Breast epithelium (tissue), 4 donors: ENCODE measurements at places on chromosomes 5 and 9.

- H3K4me3 ChIP-seq, result no peak overlapping the region
- no peaks in the 10 kb centered on the region for H3K36me3 ChIP-seq
- no peaks in the 10 kb centered on the region for H3K4me1 ChIP-seq
- DNase-seq, result no peak
- no peak overlapping the region for H3K27ac ChIP-seq
Observed at GRCh38 chr5:136137497-136138220, 5.0 kb downstream of the SMAD5 start.

DNA sequence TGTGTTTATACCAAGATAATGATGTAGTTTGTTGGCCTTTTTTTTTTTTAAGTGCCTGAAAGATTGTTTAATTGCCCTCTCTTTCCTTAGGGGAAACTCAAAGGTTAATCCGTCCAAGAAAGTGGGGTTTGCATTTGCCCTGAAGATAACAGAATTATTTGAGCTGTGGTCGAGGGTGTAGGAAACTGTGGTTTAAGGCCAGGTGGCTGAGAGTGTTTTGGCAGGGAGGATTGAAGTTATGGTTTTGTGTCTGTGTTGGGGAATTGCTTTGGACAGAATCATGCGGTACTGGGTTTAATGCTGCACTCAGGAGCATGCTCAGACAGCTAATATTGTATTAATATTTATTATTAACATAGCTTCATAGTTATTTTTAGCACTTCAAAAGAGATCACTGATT is 509.8 kb downstream of the EBF1 start:
- no peak for DNase-seq
- H3K4me1 ChIP-seq, result no peaks in the 10 kb centered on the region
- H3K27me3 ChIP-seq, result no peaks in the 10 kb centered on the region
- H3K36me3 ChIP-seq, result no peaks in the 10 kb centered on the region

DNA sequence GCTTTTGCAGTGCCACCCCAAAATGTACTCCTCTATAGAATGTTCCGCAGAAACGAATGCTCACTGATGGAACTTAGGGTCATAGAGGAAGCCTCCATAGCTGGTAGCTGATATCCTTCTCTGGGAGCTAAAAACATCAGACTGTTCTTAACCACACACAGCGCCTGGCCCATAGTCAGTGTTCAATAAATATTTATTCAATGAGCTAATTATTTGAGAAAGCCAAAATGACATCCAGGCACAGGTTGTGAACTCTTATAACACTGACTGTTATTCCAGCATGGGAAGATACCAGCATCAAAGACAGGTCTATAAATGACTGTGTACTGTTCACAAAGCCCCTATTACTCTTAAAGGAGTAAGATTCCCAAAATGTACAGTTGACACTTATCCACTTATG is 12.9 kb downstream of the GDF9 start:
- no peaks in the 10 kb centered on the region for H3K36me3 ChIP-seq
- DNase-seq, result no peak
- no peaks in the 10 kb centered on the region for H3K27me3 ChIP-seq

DNA sequence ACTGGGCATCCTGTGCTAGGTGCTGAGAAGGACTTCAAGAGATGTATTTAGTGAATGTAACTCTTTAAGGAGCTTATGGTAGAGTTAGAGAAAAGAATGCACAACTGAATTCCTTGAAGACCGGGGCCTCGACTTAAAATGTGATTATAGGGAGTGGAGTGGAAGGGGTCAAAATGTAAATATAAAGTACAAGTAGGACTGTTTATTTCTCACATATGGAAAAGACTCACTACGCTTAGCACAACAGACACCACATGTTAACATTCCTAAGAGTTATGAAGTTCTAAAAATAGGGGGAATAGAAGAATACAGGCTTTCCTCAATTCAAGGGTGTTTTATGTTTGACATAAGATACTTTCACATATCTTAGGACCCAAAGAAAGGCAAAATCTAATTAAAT is 117.8 kb upstream of the OSMR start:
- no peak overlapping the region for H3K4me3 ChIP-seq
- no peaks in the 10 kb centered on the region for H3K36me3 ChIP-seq
- no peaks in the 10 kb centered on the region for H3K4me1 ChIP-seq
- no peaks in the 10 kb centered on the region for H3K27me3 ChIP-seq

- H3K36me3 ChIP-seq, result no peaks in the 10 kb centered on the region
- no peak for DNase-seq
- no peaks in the 10 kb centered on the region for H3K4me1 ChIP-seq
- H3K27ac ChIP-seq, result no peak overlapping the region
Observed at GRCh38 chr5:5589857-5590256, 167.4 kb downstream of the ICE1 start.

DNA sequence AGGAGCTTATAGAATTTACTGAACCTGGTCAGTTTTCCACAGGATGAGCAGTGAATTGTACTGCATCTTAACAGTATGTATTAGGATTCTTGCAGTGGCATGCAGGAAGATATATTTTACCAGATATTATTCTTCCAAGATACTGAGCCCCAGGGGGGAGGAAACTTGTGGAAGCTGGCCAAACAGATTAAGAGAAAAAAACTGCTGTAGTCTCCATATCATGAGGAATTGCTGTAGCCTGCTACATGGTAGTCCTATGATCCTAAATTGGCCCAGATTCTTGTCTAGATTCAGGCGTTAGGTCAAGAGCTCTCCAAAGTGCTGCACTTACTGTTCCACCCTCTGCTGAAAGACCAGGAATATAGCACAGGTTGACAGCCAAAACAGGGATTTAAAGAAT is 275.5 kb upstream of the TAS2R1 start:
- no peak overlapping the region for H3K27ac ChIP-seq
- no peaks in the 10 kb centered on the region for H3K36me3 ChIP-seq
- no peak overlapping the region for H3K4me3 ChIP-seq
- no peak for DNase-seq

GRCh38 chr5:14868771-14869170 is 2.8 kb downstream of the ANKH start:
- H3K36me3 ChIP-seq, result no peaks in the 10 kb centered on the region
- H3K27me3 ChIP-seq, result no peaks in the 10 kb centered on the region
- H3K4me3 ChIP-seq, result no peak overlapping the region
- no peak overlapping the region for H3K27ac ChIP-seq
- DNase-seq, result no peak
- H3K4me1 ChIP-seq, result no peaks in the 10 kb centered on the region

DNA sequence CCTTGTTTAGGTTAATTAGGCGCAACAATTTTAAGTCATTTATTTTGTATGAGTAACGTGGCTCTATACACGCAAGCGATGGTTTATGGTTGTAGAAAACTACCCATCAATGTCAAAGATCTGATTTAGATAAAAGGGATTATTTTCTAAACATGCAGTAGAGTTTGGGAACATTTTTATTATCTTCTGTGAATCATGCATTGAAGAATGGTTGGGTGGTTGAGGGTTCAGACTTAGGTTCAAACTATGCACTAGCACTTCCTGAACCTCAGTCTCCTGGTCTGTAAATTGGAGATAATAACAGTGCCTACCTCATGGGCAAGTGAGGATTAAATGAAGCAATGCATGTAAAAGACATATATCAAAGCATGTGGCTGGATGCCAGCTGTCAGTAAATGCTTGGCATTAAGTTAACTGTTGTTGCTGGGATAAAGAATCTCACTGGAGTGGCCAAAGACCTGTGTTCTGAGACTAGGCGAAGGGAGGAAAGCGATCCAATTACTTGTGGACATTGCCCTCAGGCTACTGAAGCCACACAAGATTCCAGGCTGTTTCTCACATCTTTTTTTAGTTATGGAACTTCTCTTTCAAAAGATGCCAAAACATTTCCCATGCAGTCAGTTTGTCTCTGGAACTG is 1.1 kb upstream of the OTULINL start:
- H3K36me3 ChIP-seq, result no peaks in the 10 kb centered on the region
- no peak for DNase-seq
- H3K27ac ChIP-seq, result no peak overlapping the region
- peak overlapping the region; percentile 70 for H3K4me3 ChIP-seq
- H3K27me3 ChIP-seq, result no peaks in the 10 kb centered on the region
- H3K4me1 ChIP-seq, result no peaks in the 10 kb centered on the region

DNA sequence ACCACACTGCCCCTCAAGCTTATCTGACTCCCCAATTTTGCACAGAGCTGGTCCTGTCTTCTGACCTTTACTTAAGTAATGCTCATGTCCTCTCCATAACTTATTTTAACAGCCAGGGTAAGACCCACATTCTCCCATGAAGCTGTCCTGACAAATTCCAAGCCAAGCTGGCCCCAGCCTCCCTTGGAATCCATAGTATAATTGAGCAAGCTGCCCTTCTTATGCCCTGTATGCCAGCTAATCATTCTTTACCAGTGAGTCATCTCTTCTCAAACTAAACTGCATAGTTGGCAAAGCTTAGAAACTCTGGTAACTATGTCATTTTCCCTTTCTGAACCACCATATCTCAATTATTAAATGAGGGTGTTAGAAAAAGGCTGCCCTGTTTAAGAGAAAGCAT is 92.4 kb downstream of the NFIB start:
- DNase-seq, result no peak
- no peaks in the 10 kb centered on the region for H3K27me3 ChIP-seq
- H3K36me3 ChIP-seq, result no peaks in the 10 kb centered on the region
- H3K4me1 ChIP-seq, result no peaks in the 10 kb centered on the region
- peak overlapping the region; percentile 80 for H3K27ac ChIP-seq

- no peaks in the 10 kb centered on the region for H3K27me3 ChIP-seq
- DNase-seq, result no peak
- H3K4me3 ChIP-seq, result no peak overlapping the region
Observed at GRCh38 chr5:154493274-154493673, 15.2 kb upstream of the HAND1 start.

DNA sequence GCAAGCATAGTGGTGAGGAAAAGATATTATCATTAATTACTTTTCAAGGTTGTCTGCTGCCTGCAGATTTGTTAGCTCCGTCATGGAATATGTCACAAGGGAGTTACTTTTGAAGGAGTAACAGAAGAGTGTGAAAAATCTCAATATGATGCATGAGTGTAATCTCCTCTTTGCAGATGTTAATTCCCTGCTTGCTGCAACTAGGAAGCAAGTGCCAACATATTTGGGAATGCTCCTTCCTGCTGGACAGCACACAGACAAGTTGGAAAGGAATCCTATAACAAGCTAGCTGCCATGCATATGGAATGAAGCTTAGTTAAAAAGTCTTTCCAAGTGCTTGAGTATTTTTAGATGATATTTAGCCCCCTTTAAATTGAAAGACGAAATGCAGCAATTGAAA is 2023.6 kb upstream of the CDH6 start:
- no peak for DNase-seq
- H3K36me3 ChIP-seq, result no peaks in the 10 kb centered on the region
- no peaks in the 10 kb centered on the region for H3K4me1 ChIP-seq
- H3K4me3 ChIP-seq, result no peak overlapping the region
- no peaks in the 10 kb centered on the region for H3K27me3 ChIP-seq
- H3K27ac ChIP-seq, result no peak overlapping the region

GRCh38 chr5:100623719-100624118 is 88.5 kb downstream of the FAM174A start:
- no peak overlapping the region for H3K27ac ChIP-seq
- DNase-seq, result no peak
- H3K36me3 ChIP-seq, result no peaks in the 10 kb centered on the region
- H3K4me3 ChIP-seq, result no peak overlapping the region
- H3K27me3 ChIP-seq, result no peaks in the 10 kb centered on the region
- H3K4me1 ChIP-seq, result no peaks in the 10 kb centered on the region

DNA sequence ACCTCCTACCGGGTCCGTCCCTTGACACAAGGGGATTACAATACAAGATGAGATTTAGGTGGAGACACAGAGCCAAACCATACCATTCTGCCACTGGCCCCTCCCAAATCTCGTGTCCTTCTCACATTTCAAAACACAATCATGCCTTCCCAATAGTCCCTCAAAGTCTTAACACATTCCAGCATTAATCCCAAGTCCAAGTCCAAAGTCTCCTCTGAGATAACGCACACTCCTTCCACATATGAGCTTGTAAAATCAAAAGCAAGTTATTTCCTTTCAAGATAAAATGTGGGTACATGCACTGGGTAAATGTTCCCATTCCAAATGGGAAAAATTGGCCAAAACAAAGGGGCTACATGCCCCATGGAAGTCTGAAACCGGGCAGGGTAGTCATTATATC is 463.9 kb upstream of the CDH9 start:
- no peak overlapping the region for H3K4me3 ChIP-seq
- no peak for DNase-seq
- H3K36me3 ChIP-seq, result no peaks in the 10 kb centered on the region

GRCh38 chr5:175415303-175415702 is 28.7 kb downstream of the DRD1 start:
- H3K4me1 ChIP-seq, result no peaks in the 10 kb centered on the region
- no peaks in the 10 kb centered on the region for H3K27me3 ChIP-seq
- no peak overlapping the region for H3K27ac ChIP-seq
- no peak overlapping the region for H3K4me3 ChIP-seq
- no peaks in the 10 kb centered on the region for H3K36me3 ChIP-seq
- DNase-seq, result no peak

GRCh38 chr5:139314276-139314675 is 20.7 kb downstream of the MATR3 start:
- H3K4me3 ChIP-seq, result no peak overlapping the region
- H3K27me3 ChIP-seq, result no peaks in the 10 kb centered on the region
- no peaks in the 10 kb centered on the region for H3K4me1 ChIP-seq
- no peak for DNase-seq

DNA sequence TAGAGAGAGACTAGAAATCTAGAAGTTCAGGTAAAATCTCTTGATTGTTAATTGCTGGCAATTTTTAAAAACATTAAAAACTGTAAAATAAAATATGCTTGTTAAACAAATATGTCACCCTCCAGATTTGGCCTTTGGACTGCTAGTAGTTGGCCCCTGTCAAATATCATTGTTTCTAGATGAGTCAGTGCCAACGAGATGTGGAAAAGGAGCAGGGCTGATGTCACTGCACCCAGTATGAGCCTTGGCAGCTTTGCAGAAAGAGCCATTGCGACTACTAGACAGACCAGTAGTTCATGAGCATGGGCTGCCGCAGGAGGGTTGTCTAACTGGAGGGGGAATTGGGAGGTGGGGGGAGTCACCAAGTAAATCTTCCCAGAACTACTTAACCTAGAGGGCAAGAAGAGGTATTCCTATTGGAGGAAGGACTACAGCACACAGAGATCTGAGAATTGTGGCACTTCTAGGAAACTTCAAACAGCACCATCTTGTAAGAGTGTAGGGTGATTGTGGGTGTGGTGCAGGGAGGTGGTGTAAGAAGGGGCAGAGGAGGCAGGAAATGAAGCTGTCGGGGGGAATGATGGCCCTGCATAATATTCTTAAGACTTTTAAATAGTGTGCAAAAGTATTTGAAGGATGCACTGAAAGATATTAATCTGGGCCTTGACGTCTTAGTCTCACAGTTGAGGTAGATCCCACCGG is 7.1 kb upstream of the DOCK2 start:
- no peaks in the 10 kb centered on the region for H3K36me3 ChIP-seq
- H3K4me3 ChIP-seq, result no peak overlapping the region
- H3K27me3 ChIP-seq, result no peaks in the 10 kb centered on the region
- H3K27ac ChIP-seq, result no peak overlapping the region

DNA sequence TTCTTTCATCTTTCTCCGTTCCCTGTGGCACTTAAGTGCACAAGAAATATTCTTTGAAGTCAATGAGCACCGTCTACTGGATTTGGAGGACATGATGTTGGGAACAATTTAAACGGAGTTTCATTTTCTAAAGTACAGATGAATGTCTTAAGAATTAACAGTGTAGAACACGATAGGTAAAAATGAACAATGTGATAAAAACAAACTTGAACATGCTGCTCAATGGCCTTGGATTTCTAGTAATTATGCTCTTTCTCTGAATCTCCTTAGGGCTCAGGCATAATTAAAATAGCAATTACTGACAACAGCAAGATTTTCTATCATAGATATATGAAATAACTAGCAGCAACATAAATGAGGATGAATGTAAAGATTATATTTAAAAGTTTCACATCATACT is 142.2 kb upstream of the CDH6 start:
- H3K27me3 ChIP-seq, result no peaks in the 10 kb centered on the region
- no peak overlapping the region for H3K27ac ChIP-seq
- no peak for DNase-seq
- no peaks in the 10 kb centered on the region for H3K4me1 ChIP-seq
- no peak overlapping the region for H3K4me3 ChIP-seq
